Stimulated activated CD8-positive, alpha-beta memory T cell treated with anti-CD3 and anti-CD28 coated beads, Interleukin-7, amount 100 ng/mL, for 1 hour (primary cell): ENCODE measurements at places on chromosomes 3 and 15.

GRCh38 chr3:127761441-127761801 lies 60.9 kb downstream of the MGLL start:
- DNase-seq, result no peak

DNA sequence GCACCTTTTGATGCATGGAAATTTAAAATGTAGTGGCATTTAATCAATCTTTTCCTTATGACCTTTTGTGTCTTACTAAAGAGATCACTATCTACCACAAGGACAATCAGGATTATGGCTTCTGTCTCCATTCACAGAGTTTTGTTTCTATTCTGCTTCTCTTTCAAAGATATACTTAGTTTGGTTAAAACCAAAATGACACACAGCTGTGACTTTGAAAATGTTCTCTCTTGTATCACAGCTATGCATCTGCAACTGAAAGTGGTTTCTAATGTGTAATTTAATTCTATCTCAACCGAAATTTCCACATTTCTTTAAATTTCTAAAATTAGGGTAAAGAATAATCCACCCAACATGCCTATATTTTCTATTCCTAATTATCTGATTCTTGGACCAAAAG lies 27.7 kb downstream of the HLTF start:
- no peak for DNase-seq

GRCh38 chr15:64070965-64071851 lies 22.4 kb downstream of the CIAO2A start:
- DNase-seq, result no peak

- DNase-seq, result no peak
Observed at GRCh38 chr15:60086681-60087429, 82.7 kb downstream of the FOXB1 start.

DNA sequence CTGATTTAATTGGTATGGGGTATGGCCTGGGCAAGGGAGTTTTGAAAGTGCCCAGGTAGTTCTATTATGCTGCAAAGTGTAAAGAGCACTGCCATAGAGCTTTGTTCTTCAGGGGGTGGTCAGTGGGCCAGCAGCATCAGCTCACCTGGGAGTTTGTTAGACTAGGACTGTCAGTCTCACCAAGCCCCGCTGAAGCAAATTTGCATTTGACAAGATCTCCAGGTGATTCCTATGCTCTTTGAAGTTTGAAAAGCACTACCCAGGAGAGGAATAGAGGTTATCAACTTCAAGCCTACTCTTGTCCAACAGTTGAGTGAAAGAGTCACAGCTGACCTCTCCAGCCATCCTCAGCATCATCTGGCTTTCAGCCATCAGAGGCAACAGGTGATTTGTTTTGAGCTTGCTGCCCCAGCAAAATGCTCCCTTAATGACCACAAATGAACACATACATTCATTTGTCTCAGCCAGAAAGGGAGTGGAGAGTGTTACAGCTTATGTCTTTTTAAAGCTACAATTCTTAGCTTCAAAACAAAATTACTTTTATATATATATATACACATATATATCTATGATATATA lies 8.0 kb downstream of the ZSCAN2 start:
- DNase-seq, result no peak

DNA sequence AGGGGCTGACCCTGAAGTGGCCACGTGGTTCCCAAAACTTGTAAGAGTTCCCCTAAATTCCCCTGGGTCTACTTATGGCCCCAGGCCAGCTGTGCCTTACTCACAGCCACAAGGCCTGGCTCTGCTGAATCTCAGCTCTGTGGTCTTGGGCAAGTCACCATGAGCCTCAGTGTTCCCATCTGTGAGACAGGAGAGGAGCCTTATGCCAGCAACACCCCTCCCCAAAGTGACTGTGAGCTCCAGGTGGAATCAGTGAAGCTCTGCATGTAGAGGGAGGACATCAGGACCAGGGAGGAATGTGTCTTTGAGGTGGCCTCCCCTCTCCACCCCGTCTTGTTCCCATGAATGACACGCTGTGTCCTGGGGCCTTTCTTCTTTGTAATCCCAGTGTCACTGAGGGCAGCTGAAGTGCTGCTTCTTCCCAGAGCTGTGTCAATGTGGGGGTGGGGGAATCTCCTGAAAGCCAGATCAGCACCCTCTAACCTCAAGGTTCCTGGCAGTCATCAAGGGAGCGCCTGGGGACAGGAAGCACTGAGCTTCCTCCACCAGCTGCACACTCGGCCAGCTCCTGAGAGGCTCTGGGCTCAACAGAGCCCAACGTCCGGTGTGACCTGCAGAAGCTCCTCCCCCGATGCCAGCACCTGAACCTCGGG lies 258.9 kb downstream of the UACA start:
- DNase-seq, result no peak

DNA sequence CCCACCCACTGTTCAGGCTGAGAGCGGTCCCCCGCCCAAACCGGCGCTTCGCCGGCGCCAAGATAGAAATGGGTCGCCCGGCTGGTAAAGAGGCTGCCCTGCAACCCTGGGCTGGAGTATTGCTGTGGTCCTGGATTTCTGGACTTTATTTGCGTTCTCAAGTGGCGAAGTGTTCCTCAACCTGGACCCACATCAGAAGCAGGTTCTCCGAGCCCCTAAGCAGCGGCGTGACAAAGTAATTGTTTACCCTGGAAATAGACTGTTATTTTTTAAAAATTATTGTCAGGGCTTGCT lies 481 bp upstream of the DYNC1LI1 start:
- DNase-seq, result no peak

DNA sequence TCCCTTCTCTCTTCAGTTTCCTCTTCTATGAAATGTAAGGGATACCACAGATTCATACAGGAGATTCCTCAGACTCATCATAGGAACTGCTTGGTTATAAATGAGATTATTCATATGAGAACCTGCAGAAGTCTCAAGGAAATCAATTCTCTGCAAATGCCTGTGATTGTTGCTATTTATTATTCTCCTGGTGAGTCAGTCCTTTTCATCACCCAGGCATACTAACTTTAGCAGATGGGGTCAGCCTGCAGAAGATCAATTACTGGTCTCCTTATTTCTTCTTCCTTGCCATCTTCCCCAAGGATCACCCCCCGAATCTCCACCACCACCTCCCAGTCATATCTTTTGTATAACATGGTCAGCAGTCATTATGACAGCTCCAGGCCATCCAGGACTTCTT lies 53.8 kb upstream of the DCP1A start:
- DNase-seq, result no peak

- no peak for DNase-seq
Observed at GRCh38 chr3:11328196-11328945, 56.2 kb downstream of the ATG7 start.

- DNase-seq, result no peak
Observed at GRCh38 chr15:42353061-42353460, 6.2 kb upstream of the CAPN3 start.

GRCh38 chr3:5464649-5465048 lies 277.1 kb downstream of the EDEM1 start:
- DNase-seq, result no peak

- no peak for DNase-seq
Observed at GRCh38 chr3:8891774-8892173, 71.5 kb downstream of the RAD18 start.

DNA sequence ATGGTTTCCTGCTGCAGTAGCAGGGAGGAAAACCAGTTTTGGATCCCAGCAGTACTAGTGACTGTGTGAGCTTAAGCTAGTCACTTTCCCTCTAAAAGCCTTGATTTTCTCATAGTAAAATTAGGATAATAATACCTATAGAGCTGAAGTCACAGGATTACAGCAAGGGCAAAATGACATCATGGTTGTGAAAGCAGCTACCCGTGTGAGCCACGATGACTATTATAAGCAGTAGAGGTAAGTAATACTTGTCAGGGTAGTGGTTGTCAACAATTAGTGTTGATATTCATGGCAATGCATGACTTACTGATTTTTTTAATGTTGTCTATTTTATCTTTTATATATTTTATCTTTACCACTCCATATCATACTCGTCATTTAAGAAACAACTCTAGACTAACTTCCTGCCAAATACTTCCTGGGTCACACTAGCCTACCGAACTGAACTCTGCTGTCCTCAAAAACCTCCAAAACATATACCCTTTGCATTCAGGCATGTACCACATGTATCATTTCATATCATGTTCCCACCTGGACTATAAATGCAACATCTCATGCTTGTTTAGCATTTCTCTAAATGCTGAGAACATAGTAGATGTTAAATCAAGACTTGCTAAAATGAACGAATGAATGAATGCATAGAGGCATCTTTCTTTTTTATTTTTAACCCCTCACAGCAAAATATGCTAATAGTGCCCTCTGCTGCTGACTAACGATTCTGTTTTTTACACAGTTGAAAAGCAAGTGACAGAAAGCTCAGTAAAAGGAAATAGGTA lies 172.6 kb downstream of the P3H2 start:
- DNase-seq, result no peak

DNA sequence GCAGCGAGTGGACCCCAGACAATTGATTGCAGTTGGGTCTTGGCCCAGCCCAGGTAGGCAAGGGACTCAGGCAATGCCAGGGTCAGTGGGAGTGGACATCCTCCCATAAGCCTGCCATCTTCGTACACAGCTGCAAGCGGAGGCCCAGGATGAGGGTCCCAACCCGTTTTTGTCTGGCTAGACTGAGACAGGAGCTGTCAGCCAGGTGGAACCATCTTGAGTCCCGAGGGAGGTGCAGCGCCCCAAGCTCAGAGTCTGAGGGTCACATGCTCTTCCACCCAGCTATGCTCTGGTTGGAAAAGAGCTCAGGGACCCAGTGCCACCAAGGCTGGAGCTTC lies 22.6 kb upstream of the IP6K2 start:
- no peak for DNase-seq

DNA sequence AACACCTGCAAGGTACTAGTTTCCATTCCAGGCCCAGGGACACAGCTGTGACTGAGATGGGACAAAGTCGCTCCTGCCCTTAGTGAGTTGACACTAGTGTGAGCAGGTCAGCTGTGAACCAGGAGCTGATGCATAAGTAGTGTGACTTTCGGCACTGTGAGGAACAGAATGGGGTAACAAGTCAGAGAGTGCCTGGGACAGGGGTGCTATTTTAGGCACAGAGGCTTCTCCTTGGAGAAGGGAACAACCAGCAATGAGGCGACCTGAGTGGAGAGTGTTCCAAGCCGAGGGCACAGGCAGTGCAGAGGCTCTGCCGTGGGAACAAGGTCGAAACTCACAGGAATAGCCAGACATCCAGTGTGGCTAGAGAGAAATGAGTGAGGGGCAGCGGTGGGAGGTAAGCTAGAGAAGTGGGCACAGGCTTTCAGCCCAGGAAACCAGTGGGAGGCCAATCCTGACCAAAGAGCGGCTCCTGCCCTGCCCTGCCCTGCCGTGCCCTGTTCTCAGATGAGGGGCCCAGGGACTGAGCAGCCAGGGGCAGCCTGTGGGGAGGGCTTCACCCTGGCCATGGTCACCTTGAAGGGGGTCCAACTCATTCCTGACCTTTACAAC lies 14.2 kb downstream of the DNAH1 start:
- DNase-seq, result no peak

- DNase-seq, result no peak
Observed at GRCh38 chr15:64970698-64971097, 19.0 kb downstream of the SPG21 start.

DNA sequence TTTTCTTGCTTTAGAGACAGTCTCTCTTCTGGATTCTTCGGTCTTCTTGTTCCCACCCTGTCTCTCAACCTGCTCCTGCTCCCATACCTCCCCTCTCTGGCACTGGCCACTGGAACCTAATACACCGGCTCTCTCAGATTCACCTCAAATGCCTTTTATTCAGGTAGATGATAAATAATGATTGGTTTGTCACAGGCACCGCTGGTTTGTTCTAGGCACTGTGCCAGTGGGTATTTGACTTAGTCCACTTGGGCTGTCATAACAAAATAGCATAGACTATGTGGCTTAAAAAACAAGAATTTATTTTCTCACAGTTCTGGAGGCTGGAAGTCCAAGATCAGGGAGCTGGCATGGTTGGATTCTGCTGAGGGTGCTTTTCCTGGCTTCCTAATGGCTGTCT lies 278.2 kb upstream of the STT3B start:
- no peak for DNase-seq

DNA sequence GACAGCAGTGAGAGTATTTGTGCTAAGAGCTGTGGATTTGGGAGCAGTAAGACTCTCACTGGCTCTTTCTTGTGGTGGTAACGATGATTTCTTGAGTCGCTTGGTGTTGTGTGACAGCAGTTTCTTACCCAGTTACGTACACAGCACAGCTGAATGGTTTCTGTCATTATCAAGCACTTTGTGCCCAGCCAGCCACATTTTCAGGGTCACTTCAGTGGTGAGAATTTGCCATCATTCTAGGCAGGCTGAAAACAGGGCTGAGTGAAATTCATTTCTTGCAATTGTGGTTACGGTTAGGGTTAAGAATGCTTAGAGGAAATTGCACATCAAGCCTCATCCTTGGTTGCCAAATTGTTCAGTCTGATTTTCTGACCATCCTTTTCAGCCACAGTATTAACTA lies 130.1 kb downstream of the RYR3 start:
- no peak for DNase-seq

- DNase-seq, result no peak
Observed at GRCh38 chr15:95210436-95210981, 979.1 kb downstream of the MCTP2 start.

DNA sequence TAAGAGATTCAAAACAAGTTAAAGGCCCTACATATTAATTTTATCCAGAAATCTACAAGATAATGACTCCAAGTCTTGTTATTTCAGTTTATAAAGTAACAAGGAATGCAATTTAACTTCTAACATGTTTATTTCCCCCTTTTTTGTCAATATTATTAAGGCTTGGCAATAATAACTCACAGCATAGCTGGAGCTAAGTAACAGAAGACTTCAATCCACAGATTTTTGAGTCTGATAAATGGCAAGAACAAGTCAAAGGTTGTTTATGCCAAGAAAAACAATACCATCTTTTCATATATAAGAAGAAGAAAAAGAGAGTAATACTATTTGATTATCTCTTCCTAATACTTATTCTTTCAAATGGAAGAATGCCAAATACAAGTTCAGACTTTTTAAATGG lies 631.0 kb upstream of the CCDC54 start:
- no peak for DNase-seq

DNA sequence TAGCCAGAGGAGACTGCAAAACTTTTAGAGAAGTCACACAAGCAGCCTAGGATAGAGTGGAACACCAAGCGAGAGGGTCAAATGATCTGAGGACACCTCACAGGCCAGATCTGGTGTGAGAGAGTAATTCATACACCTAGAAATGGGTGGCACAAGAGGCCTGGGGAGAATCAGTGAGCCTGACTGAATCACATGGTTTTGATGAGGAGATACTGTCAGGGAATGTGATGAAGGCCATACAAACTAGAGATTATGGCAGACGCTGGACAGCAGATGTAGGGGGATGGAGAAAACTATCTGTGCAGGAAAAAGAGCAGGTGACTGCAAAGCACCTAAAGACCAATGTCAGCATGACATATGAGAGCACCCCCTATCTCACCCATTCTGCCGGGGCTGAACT lies 105.0 kb upstream of the TTC14 start:
- DNase-seq, result no peak

- no peak for DNase-seq
Observed at GRCh38 chr3:197586181-197586580, 30.4 kb upstream of the BDH1 start.

GRCh38 chr3:177468816-177469215 lies 271.5 kb upstream of the TBL1XR1 start:
- DNase-seq, result no peak

- DNase-seq, result no peak
Observed at GRCh38 chr15:76941636-76942035, 10.1 kb downstream of the RCN2 start.

GRCh38 chr15:80846031-80846815 lies 67.1 kb downstream of the CEMIP start:
- DNase-seq, result no peak

- DNase-seq, result no peak
Observed at GRCh38 chr3:127035677-127036076, 52.8 kb downstream of the PLXNA1 start.

GRCh38 chr3:15241341-15241740 lies 35.3 kb downstream of the CAPN7 start:
- no peak for DNase-seq
